ENCODE measurements at places on chromosomes 1 and 21. TPM values are rescaled to one million over a fixed set of nuclear protein-coding genes. Genes with fewer than 3 reads are reported as not detected.

Gene TP73
- total RNA-seq = not detected

DNA sequence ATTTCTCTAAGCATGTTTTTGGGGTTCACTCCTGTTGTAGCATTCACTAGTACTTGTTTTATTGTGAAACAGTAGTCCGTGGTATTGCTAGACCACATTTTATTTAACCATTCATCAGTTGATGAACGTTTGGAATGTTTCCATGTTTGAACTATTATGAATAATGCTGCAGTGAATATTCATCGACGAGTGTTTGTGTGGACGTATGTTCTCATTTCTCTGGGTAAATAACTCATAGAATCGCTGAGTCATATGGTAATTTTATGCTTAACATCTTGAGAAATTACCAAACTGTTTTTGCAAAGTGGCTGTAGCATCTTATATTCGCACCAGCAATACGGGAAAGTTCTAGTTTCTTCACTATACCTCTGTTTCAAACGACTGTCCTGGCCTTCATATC, 28.0 kb upstream of the KAZN start:
- no peak for DNase-seq

- DNase-seq = no peak
These were observed 110.3 kb downstream of the SEC16B start for GRCh38 chr1:177859572-177859971.

DNA sequence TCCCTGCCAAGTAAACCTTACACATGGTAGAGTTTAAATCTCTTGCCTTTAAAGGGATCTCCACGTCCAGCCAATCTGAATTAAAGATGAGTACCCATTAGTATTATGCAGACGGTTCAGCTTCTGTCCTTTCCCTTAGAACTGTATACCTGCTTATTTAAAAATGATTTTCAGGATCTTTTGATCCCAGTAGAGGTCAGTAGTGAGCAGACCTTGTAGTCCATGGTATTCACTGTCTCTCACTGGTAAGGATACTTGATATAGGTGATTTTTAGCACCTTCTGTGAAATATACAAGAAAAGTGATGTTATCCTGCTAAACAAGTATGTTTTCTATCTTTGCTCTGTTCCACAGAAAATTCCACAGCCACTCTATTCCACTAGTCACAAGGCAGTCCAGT, 1211.6 kb upstream of the ADGRL4 start:
- DNase-seq = no peak

DNA sequence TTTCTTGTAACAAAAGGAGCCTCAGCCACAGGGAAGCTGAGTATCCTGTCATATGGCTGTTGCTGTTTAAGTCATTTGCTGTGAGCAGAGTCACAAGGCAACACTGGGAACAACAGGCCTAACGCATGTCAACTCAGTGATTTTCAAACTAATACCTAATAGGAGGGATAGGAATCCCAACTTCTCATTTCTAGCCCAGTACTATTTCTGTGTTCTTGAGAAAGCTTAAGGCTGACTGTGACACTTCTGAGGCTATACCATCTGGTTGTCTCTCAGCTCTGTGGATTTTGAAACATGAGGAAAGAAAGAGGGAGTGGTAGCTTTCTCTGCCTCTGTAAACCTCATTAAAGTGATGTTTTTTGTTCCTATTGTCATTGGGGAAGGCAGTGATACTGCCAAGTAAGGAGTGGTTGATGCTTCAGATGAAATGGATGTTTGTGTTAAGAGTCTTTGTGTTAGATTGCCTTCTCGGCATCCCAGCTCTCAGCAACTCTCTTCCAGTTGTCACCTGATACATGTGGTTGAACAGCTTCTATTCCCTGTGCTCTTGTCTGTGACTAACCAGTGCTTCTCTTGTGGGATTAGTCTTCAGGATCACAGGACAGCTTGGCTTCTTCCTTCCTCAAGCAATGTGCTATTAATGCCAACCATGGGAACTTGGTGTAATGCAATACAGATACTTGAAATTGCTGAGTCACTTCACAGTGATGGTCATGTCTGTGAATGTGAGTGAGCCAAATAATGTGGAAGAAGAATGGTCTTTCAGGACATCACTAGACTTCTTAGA, 166.8 kb upstream of the IVNS1ABP start:
- DNase-seq = no peak

DNA sequence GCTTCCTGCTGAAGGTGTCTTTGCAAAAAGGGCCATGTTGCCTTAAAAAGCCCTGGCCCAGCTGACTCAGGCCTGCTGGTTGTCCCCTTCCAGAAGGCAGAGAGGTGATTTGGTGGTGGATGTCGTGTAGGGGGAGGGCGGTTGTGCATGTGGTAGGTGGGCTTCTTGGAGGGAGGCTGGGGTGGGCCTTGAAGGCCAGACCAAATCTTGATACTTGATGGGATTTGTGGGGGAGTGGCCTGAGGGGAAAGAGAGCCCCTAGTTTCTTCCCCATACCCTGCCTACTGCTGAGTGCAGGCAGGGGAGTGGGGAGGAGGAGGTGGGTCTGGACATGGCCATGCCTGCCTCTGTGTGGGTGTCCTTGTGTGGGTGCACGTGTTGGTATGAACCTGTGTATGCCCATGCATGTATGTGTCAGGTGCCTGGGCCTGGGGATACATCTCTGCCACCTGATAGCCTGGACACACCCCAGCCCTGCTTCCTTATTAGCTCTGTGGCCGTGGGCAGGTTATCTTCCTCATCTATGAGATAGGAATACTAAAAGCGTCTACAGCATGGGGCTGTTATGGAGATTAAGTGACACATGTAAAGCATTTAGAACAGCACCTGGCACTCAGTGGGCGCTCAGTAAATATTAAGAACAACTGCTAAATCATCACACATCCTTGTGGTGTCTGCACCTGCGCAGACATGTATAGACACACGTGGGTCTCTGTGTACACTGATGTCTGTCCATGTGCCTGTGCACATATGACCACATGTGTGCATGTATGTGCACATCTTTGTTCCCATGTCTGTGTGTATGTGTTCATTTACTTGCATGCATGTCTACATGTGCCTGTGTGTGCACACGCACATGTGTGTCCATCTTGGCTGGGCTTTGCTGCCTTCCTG, 17.0 kb downstream of the FAM151A start:
- DNase-seq = no peak

Gene GPR161
- total RNA-seq = 9.7 TPM

Gene PGLYRP3
- not detected for total RNA-seq

DNA sequence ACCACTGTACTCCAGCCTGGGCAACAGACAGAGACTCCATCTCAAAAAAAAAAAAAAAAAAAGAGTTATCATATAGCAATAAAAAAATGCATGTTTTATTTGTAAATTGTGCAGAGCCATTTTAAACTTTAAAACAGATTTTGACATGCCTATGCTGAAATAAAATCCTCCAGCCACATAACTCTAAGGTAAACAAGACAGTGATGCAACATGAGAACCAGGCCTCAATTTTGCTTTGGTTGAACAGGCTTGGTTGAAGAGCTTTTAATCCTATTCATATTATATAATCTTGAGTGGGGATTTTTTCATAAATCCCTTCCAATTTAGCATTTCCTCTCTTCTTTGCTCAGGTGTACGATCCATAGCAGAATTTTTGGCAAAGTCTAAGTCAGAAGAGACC, 26.1 kb downstream of the ARMH1 start:
- no peak for DNase-seq

DNA sequence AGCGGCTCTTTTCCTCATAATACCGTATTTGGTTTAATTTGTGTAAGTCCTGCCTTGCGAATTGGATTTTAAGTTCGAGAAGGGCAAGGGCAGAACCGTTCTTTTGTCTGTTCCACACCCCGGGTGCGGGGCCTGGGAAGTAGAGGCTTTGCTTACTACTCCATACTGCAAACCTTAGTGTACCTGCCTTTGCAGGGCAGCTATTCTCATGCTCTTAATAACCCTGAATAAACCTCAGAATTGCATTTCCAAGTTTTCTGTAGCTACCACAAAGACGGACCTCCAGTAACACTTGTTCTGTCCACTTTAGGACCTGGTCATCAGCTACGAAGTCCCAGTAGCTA, 657 bp upstream of the HNRNPU start:
- DNase-seq = peak; percentile 20
